ENCODE measurements at places on chromosomes 16 and 17.

GRCh38 chr17:17175917-17176316 is 30.2 kb downstream of the PLD6 start:
- DNase-seq = peak; percentile 41

- DNase-seq = no peak
Observed at GRCh38 chr16:4945560-4946502, 8.9 kb upstream of the PPL start.

DNA sequence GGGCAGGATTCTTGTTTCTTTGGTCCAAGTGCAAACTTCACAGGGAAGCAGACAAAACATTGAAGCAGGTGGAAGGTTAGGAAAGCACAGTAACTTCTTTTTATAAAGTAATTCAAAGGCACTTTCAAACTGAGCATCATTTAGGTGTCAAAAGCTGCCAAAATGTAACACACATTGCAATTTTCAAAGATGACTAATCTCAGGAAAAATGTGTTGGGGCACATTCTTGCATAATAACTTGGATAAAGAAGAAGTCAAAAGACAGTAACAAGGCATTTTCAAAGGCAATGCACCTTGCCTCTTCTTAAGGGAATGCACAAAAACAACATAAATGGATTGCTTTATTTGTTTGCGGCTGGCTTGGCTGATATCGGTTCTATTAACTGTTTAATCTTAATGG is 3.6 kb downstream of the KCNJ2 start:
- DNase-seq = no peak

DNA sequence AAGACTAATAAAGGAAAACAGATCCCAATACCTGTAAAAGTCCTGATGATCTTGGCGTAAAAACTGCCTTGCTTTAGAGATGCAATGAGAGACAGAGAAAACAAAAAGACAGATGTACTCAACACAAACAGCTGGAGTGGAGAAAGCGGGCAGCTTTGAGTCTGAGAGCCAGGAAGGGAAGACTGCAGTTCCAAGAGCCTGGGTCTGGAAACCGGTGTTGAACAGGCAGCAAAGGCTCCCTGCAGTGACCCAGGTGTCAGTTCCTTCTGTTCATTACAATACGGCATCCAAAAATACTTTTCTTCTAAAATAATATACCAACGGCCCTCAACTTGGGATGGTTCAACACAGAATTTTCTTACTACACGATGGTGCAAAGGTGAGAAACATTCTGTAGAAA is 29.6 kb downstream of the VPS53 start:
- no peak for DNase-seq

DNA sequence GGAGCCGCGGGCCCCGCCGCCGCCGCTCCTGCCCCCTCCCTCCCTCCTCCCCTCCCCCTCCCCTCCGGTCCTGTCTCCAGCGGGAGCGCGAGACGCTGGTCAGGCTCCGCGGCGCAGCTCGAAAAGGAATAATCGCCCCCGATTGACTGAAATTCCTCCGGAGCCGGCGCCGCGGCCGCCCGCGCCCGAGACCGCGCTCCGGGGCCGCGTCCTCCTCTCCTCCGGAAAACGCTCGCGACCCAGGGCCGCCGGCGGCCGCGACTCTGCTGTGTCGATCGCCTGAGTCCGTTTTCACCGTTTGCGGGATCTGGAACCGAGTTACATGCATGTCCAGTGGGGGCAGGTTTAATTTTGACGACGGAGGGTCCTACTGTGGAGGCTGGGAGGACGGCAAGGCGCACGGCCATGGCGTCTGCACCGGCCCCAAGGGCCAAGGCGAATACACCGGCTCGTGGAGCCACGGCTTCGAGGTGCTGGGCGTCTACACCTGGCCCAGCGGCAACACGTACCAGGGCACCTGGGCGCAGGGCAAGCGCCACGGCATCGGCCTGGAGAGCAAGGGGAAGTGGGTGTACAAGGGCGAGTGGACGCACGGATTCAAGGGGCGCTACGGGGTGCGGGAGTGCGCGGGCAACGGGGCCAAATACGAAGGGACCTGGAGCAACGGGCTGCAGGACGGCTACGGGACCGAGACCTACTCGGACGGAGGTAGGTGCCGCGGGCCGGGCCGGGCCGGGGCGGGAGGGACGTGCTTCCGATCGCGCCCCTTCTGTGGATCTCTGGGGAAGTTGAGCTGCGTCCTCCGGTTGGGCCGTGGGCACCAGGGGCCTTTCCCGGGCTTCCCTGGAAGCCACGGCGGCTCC is 744 bp downstream of the JPH3 start:
- DNase-seq = no peak

GRCh38 chr17:80940171-80941123 is 51.2 kb upstream of the CHMP6 start:
- DNase-seq = no peak

DNA sequence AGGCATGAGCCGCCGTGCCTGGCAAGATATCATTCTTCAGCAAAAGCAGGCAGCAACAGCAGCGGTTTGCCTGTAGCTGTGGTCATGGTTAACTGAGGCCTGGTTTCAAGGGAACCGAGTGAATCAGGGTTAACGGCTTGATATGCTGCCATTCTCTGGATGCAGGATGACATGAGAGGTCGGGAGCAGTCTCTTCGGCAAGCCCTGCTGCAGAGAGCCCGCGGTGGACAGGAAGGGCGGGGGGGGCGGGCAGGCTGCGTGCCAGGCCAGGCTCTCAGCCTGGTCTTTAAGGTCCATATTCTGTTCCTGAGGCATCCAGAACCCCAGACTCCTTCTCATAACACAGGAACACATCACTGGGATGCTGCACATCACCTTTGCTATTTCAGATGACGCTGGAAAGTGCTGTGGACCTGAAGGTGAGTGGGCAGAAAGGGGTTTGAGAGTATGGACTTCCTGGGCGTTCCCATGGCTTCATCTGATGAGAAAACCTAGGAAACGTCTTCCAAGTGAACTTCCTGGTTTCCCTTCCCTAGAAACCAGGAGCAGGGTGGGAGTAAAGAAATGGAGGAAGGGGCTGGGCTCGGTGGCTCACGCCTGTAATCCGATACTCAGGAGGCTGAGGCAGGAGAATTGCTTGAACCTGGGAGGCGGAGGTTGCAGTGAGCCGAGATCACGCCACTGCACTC is 165.6 kb upstream of the RPH3AL start:
- no peak for DNase-seq

GRCh38 chr17:66507103-66507923 is 204.9 kb downstream of the PRKCA start:
- no peak for DNase-seq

GRCh38 chr16:83393196-83393981 is 414.4 kb upstream of the HSBP1 start:
- DNase-seq = no peak

GRCh38 chr17:80283116-80283852 is 22.6 kb downstream of the RNF213 start:
- DNase-seq = no peak

- no peak for DNase-seq
Observed at GRCh38 chr16:4052096-4052495, 64.1 kb downstream of the ADCY9 start.

- DNase-seq = no peak
Observed at GRCh38 chr16:2524339-2524938, 4.3 kb downstream of the AMDHD2 start.

DNA sequence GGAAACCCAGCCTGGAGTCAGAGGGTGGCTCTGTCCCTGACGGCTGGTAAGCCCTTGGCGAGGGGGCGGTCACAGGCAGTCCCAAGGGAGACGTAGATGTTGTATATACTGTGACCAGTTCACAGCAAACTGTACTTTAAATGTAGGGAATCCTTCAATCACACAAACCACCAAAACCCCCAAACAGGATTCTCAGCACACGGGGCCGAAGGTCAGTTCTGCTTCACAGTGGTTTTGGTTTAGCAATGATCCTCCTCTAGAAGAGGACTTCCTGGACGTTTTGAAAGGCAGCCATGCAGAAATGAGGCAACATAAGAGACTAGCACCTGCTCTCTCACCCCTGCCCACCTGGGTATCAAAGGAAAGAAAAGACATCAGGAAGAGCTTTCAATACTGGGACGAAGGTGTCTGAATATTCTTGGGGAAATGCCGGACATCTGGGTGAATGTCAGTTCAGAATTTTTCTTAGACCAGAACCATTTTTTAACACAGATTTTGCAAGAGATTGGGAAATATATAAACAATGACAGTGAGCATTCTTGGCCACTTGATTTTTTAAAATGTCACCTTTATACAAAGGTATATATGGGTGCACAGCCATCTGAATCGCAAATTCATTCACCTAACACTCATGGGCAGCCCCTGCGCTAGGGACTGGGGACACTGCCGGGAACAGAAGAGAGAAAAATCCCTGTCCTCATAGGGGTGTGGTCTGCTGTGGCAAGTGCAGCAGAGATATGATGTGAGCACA is 74.2 kb downstream of the CRISPLD2 start:
- no peak for DNase-seq

GRCh38 chr17:8469964-8470363 is 34.3 kb downstream of the NDEL1 start:
- no peak for DNase-seq

GRCh38 chr16:63422715-63423114 is 1386.5 kb upstream of the CDH8 start:
- no peak for DNase-seq

DNA sequence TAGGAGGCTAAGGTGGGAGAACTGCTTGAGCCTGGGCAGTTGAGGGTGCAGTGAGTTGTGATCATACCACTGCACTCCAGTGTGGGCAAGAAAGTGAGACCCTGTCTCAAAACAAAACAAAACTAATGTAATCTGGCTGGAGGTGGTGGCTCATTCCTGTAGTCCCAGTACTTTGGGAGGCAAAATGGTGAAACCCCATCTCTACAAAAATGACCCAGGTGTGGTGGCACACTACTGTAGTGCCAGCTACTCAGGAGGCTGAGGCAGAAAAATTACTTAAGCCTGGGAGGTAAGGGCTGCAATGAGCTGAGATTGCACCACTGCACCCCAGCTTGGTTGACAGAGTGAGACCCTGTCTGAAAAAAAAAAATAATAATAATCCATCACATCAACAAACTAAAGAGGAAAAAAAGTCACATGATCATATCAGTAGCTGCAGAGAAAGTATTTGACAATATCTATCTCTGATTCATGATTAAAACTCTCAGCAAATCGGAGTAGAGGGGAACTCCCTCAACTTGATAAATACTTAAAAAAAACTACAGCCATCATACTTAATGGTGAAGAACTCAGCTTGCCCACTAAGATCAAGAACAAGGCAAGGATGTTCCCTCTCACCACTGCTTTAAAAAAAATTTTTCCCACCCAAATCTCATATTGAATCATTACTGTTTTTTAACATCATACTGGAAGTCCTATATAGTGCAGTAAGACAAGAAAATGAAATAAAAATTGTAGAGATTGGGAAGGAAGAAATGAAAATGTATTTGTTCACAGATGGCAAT is 31.0 kb downstream of the DHRS7B start:
- no peak for DNase-seq

DNA sequence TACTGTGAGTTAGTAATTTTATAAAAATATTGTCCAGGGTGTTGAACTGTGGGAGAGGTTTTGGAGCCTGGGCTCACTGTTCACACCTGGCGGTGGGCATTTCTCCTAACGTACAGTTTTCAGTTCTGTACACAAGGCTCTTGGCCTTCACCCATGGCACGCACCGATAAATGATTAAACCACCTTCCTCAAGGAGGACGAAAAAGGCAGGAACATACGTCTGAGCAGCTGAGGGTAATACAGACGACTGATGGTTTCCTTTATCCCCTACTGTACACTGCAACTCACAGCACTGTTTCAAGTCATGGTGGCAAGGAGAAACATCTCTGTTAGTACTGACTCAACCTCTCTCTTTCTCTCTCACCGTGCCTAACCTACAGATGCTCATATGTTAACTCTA is 1.4 kb upstream of the ST6GALNAC1 start:
- no peak for DNase-seq

DNA sequence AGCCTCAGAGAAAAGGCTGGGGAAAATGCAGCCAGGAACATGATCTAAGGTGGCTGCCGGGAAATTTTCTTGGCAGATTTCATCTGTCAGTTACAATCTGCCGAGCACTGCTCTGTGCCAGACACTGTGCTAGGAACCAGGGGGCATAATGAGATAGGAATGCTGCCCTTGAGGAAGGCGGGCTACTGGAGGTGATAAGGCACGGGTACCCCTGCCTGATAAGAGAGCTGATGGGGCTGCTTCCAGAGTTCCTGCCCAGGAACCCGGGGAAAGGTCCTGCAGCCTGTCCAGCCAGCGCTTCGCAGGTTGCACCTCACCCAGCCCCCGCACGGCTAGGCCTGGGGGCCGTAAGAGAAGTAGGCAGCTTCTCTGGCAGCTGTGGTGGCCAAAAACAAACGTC is 3.1 kb downstream of the SCNN1G start:
- DNase-seq = no peak

DNA sequence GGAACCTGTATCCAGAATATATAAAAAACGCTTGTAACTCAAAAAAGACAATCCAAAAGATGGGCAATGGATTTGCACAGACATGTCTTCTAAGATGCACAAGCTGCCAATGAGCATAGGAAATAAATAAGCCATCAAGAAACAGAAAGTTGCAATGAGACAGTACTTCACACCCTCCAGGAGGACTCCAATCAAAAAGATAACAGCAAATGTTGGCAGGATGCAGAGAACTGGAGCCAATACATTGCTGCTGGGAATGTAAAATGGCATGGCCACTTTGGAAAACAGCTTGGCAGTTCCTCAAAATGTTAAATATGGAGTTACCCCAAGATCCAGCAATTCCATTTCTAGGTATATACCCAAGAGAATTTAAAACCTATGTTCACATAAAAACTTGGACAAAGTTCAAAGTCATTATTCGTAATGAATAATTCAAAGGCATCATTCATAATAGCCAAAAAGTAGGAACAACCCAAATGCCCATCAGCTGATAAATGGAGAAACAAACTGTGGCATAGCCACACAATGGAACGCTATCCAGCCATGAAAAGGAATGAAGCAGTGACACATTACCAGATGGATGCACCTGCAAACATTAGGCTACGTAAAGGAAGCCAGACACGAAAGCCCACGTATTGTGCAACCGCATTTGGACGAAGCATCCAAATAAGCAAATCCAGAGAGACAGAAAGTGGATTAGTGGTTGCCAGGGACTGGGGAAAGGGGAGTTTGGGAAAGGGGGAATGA is 25.6 kb downstream of the GGA2 start:
- DNase-seq = no peak

- no peak for DNase-seq
Observed at GRCh38 chr16:80587071-80587470, 46.3 kb downstream of the DYNLRB2 start.

DNA sequence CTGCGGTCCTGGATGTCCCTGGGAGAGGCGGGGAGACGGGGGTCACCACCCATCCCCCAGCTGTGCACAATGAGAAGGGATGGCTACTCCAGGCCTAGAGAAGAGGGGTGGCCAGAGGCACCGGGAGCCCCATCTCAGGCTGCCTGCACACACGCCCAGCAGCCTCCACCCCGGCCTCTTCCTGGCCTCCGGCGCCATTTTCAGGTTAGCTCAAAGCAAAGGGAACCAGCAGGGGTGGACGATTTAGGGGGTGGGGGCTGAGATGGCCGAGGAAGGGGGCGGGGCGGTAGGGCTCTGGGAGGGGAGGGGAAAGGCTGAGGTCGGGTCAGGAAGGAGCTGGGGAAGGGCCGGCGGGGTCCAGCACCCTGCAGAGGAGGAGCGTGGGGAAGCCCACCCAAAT is 42.8 kb downstream of the SRCIN1 start:
- DNase-seq = no peak

All from CD4-positive, alpha-beta T cell treated with Interleukin-6 at 100 ng/mL for 8 hours (primary cell).